ENCODE measurements at places on chromosomes 2 and 18. TPM values are rescaled to one million over a fixed set of nuclear protein-coding genes. Genes with fewer than 3 reads are reported as not detected.

DNA sequence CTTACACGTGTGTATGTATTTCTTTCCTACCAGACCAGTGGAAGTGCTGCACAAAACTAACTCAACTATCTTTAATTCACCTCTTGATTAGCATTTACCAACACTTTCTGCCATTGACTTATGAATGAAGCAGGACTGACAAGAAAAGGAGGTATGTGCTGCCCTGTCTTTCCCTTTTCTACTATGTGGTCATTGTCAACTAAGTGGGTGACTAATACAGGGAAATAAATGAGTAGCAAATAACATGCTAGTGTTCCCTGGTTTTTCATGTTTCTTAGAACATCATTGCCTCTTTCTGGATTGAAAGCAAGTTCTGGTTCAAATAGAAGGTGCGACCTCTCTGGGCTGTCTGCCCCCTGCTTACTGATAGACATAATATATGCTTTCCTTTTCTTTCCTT lies 58.0 kb downstream of the LINC00305 start:
- DNase-seq, result no peak

DNA sequence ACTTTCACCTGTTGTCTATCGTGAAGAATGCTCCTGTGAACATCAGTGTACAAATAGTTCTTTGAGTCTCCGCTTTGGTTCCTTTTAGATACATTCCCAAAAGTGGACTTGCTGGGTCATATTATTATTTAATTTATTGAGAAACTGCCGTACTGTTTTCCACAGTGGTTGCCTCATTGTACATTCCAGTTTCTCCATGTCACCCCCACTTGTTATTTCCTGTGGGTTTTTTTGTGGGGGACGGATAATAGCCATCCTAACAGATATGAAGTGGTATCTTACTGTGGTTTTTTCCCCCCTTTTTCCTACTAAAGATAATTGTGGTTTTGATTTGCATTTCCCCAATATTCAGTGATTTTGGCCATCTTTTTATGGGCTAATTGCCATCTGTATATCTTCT lies 53.8 kb downstream of the SMCHD1 start:
- DNase-seq, result no peak

GRCh38 chr2:203799908-203800307 lies 67.7 kb upstream of the CTLA4 start:
- no peak for DNase-seq

DNA sequence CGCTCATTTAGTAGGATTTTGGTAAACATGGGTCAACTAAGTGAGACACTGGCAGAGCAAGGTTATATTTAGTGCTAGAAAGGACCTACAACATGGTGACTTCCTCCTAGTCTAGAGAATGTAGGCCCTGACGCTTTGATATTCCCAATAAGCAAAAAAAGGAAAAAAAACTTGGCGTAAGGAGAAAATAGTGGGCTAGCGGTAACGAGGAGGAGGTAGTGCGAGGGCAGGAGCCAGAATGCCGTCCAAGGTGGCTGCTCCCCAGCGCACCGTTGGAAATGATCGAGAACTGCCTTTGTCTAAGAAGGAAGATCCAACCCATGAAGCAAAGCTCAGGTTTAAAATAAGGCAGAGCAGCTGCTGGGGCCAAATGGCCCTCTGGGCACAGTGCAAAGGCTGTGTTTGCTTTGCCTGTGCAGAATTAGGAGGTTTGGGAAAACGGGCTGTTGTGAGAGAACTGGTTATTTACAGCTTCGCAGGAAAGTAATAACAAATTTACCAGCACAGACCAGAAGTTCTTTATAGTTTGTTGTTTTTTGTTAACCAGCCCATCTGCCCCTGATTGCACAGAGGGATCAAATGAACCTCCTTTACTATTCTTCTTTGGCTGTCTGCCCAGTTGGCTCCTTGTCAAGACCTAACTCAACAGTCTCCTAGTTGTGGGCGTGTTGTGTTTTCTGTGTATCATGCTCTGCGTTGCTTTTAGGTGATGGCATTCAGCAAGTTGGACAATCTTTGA lies 86.6 kb downstream of the ITGB1BP1 start:
- peak; percentile 97 for DNase-seq

DNA sequence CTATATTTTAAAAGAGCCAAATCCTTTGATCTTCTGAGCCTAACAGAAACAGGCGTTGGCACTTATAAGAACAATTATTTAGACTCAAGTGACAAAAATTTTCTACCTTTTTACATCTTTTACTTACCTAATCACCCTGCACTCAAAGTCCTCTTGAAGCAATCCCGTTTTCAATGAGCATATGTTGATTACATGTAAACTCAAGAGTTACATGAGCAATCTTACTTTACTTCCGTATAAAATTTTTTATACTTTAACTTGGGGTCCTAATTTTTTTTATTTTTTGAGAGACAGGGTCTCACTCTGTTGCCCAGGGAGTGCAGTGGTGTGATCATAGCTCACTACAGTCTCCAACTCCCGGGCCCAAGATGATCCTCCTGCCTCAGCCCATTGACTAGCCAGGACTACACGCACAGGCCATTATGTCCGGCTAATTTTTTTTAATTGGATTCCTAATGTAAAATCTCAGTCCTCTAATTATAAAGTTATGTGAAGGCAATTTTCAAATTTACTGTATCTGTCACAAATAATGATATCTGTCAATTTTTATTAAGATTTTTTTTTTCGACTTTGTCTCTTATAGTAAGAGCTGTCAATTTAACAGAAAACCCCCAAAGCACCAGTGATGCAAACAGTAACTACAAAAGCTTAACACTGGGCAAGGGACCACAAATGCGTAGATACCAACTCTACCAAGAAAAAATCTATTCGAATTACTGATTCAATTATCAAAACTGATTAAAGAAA lies 19.1 kb upstream of the STPG4 start:
- no peak for DNase-seq

GRCh38 chr2:120594856-120595685 lies 140.6 kb upstream of the GLI2 start:
- DNase-seq, result no peak

DNA sequence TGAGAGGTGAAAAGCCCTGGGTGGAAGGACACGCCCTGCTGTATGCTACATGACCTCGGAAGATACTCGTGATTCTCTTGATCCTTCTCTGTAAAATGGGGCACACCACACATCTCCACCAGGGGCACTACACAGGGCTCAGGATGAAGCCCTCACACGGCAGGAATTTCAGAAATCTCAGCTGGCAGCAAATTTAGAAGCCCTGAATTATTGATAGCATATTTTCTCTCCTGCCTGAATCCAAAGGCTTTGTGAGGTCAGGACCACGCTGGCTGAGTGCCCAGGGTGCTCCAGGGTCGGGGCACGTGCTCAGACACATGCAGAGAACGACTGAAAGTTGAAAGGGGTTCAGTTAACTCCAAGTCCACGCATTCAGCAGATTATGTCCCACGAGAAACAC lies 42.1 kb upstream of the GALR1 start:
- DNase-seq, result peak; percentile 95

DNA sequence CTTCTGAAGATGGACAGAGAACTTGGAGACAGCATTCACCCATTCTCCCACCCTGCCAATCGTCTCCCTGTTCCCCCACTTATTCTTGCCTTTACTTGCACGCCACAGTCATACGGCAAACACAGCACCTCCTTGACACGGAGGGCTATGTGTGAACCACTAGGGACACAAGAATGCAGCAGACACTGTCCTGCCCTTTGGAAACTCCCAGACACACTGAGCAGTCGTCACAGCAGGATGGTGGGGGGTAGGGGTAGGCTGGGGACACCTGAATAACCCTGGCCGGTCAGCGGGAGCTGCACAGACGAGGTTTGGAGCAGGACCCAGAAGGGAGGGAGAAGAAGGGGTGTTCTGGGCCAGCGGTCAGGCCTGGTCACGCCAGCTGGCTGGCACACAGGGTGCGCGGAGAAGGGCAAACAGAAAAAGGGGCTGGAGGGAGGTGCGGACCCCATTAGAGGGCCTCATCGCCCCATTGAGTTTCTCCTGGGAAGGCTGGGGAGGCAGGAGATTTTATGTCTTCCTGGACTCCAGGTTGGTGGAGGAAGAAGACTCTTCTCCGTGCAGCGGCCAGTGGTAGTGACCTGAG lies 40.0 kb upstream of the FOSL2 start:
- no peak for DNase-seq

GRCh38 chr2:188294352-188294926 lies 2.8 kb downstream of the GULP1 start:
- peak; percentile 7 for DNase-seq

DNA sequence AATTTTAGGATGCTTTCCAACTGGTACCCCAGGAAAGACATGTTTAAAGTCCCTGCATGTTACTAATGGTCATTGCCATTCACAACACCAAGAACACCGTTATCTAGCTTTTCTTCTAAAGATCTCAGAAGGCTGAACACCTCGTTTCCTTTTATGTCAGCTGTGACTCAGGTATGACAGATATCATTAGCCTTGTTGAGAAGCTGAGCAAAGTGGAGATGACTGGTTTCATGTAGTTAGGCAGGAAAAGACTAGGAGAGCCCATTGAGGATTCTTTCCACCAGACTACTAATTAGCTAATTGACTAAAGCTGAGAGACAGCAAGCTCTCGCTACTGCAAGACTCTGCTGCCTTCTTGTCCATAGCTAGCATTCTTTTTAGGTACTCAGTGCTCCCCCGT lies 32.0 kb upstream of the ARL5A start:
- DNase-seq, result peak; percentile 2

GRCh38 chr2:229996320-229996719 lies 72.4 kb downstream of the SLC16A14 start:
- no peak for DNase-seq

The ACVR1C gene
- 0.83 TPM for total RNA-seq

The ZNF385B gene
- total RNA-seq, result 0.13 TPM

DNA sequence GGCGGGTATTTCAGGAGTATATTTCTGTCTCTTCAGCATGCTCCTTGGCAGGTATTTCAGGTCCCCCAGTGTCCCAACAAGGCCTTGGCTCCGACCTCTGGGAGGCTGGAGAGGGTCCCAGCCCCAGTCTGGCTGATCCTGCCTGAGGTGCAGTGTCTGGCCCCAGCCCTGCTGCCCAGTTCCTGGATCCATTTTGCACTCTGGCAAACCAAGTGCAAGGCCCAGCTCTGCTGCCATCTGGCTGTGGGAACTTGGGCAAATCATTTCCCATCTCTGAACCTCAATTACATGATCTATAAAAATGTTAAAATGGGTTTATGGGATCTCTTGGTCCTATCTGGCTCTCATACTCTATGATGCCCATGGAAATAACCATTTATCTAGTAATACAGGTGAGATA lies 63.6 kb downstream of the ZBTB7C start:
- DNase-seq, result peak; percentile 5

- peak; percentile 70 for DNase-seq
Observed at GRCh38 chr2:38394903-38395341, 17.8 kb upstream of the ATL2 start.

The ALK gene
- total RNA-seq, result not detected

DNA sequence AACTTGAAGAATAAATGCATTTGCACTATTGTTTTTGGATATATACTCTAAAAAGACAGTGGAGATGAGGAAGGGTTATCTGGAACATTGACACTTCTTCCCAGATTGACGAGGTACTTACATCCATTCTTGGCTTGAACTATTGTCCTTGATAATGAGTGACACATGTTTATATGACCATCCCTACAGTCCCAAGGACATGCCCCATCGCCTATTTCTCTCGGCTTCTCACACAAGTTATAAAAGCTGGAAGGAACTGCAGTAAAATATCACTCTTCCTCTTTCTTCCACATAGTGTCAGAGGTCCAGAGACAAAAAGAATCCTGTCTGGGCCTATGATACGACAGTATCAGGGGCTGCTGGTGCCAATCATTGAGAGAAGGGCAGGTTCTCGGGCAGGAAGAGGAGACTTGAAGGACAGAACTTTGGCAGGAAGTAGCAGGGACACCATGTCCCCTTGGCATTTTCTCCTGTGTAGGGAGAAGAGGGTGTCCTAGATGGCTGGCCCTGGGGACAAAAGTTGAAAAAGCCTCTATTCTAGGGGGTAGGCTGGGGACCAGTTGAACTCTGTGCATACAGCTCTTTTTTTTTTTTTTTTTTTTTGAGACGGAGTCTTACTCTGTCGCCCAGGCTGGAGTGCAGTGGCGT lies 5.8 kb upstream of the CABLES1 start:
- no peak for DNase-seq

GRCh38 chr2:45769854-45770576 lies 118.5 kb downstream of the PRKCE start:
- no peak for DNase-seq

- no peak for DNase-seq
Observed at GRCh38 chr2:84443477-84443876, 15.6 kb downstream of the SUCLG1 start.

GRCh38 chr2:66233981-66234380 lies 200.9 kb upstream of the MEIS1 start:
- no peak for DNase-seq

DNA sequence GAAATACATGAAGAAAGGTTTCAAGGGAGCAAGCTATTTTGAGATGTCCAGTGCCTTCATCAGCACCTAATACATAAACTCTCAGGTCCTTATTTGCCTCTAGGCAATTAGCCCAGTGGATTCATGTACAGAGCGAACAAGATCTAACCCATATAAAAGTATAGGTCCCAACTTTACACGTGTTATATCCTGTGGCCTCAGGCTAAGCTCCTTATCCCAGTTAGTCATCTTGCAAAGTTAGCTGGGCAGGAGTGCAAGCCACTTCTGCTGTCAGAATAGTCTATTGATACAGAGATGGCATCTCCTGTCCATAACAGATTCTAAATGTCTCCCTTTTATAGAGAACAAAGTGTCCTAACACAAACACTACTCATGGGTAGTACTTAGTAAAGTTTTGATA lies 203.9 kb upstream of the PIK3C3 start:
- no peak for DNase-seq

GRCh38 chr2:32627441-32627813 lies 423 bp upstream of the TTC27 start:
- peak; percentile 20 for DNase-seq

- no peak for DNase-seq
Observed at GRCh38 chr2:70514612-70515055, 39.0 kb downstream of the TGFA start.

DNA sequence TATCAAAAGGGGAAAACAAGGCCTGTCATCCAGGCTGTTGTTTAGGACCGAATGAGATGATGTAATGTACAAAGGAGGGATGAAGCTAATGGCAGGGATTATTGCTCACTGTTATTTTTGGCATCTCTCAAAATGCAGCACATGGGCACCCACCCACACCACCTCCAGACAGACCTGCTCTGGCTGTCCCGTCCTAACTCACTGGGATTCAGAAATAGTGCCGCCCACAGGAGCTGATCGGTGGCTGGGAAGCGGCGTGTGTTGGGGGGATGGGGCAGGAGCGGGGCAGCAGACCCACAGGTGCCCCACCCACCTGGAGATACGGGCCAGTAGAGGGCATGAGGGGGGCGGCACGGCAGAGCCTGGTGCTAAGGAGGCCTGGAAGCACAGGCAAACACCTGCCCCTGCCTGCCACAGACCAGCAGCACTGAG lies 52.2 kb downstream of the CRACDL start:
- DNase-seq, result no peak

- no peak for DNase-seq
Observed at GRCh38 chr2:83951378-83951947, 507.6 kb downstream of the SUCLG1 start.

GRCh38 chr2:86358957-86359356 lies 21.5 kb upstream of the REEP1 start:
- DNase-seq, result no peak
